ENCODE measurements at places on chromosomes 7 and 10. TPM values are rescaled to one million over a fixed set of nuclear protein-coding genes. Genes with fewer than 3 reads are reported as not detected.
A peak's percentile ranks its signal among the peaks of the same experiment; 100 is the strongest.

- peak; percentile 90 for DNase-seq
Observed at GRCh38 chr7:100483090-100483721, 521 bp upstream of the NYAP1 start.

GRCh38 chr7:81045491-81046030 lies 126.7 kb upstream of the SEMA3C start:
- DNase-seq: no peak

GRM3 gene
- polyA plus RNA-seq: 0.05 TPM

FZD1 gene
- polyA plus RNA-seq: 15.4 TPM
